NCI-H226 (cell line): ENCODE measurements at places on chromosomes 5 and 9.

GRCh38 chr5:16625096-16625495, 8.3 kb upstream of the RETREG1 start:
- DNase-seq = no peak

DNA sequence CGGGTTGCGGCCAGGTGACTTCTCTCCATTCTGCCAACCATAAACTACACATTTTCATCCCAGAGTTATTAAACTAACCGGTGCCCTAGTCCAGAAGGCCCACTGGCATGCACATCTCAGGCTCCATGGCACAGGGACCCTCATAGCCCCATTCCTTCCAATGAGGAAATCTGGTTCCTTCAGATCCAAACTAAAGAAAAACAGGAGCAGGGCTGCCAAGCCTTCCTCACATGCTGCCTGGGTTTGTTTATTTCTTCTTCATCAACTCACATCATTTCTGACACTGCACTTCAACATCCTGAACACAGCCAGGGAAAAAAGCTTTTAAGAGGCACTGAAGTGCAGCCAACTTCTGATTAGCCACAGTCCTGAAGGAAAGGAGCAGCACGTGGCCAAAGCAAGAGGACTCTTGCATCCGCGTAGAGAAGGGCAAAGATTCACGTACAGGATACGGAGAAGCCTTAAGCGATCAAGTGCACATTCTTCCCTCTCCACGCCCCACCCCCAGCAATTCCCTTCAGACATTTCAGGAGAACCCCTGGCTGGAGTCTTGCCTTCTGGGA, 22.5 kb downstream of the LHFPL2 start:
- DNase-seq = no peak

GRCh38 chr5:116046261-116046660, 14.0 kb downstream of the ARL14EPL start:
- no peak for DNase-seq

GRCh38 chr5:33487236-33487635, 46.5 kb downstream of the TARS1 start:
- no peak for DNase-seq

DNA sequence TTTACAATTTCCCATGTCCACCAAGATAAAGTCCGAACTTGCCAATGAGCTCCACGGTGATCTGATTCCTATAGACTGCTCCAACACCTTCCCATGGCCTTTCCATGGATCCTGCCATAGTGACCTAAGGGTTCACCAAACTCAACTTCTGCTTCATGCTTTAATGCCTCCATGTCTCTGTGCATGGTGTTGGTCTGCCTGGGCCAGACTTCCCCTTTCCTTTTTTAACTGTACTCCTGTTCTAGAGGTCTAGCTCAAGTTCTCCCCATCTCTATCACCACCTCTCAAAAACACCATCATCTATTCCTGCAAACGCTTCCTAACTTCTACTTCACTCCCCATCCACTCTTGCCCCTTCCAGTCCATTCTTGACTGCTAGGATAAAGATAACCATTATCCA, 14.8 kb upstream of the SMARCA2 start:
- no peak for DNase-seq

DNA sequence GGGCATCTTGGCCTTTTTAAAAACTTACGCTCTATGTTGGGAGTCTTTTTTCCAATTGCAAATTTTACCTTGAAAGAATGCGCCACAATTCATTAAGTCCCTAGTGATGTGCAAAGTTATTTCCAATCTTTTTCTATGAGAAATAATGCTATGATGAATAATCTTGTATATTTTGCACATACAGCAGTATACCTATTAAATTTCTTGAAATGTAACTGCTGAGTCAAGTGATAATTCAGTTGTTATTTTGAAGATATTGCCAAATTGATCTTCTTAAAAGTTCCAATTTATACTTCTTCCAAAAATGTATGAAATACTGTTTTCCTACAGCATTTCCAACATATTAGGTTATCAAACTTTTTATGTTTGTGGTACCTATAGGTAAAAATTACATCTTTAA, 92.8 kb upstream of the PPP2R2B start:
- DNase-seq = no peak

GRCh38 chr5:174690271-174690670, 34.1 kb upstream of the MSX2 start:
- no peak for DNase-seq

DNA sequence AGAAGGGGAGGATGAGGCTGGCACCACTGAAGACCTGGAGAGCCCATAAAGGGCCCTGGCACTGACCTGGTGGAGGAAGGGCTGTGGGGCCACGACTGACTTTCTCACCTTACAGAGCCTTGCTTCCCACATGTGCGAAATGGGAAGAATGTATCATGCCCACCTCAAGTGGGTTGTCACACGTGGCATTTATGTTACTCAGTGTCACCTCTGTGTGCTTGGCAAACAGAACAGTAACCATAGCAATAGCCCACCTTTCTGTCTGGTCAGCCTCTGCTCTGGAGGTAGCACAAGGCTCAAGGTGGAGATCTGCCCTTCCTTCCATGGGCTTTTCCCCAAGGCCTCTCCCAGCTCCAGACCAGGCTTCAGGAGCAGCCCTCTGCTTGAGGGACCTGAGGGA, 16.7 kb downstream of the TCF7 start:
- DNase-seq = no peak

DNA sequence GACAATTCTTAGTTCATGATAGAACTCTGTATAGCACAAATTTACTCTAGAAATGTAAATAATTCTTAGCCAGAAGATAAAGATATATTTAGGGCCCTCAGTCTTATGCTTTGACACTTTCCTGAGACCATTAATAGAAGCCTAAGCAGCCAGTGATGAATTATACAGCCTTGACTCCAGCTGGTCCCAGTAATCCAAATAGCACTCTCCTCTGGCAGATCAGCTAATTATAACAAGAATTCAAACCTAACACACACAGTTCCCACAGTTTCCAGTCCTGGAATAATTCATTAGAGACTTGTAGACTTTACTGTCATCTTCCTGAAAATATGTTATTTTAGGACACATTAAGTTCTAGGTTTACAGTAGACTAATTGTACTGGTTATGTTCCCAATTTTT, 50.4 kb downstream of the SHOC1 start:
- DNase-seq = no peak

GRCh38 chr5:147464211-147464610, 45.7 kb downstream of the DPYSL3 start:
- no peak for DNase-seq

- DNase-seq = peak; percentile 45
Measured at GRCh38 chr9:112921549-112921948, 30.9 kb upstream of the SLC46A2 start.

DNA sequence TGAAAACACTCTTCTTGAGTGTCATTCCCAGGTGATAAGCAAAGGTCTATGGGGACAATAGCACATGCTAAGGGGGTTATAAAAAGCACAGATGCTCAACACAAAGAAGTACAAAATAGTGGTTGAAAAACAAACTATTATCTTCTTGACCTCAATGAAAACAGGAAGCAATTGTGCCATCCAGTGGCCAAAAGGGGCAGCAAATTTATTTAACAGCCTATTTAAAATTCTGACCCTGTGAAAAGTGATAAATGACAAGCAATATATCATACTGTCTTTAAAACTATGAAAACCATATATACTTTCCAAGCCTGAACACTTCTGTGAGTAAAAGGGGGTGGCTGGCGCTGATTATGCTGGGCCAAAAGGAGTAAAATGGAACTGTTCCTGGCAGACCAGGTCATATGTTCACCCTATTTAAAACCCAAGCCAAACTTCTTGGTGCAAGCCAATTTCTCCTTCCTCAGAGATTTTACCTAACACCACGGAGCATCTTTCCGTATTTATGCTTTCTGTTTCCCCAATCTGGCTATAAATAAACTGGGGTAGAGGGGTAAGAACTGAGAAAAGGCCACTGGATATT, 29.7 kb downstream of the TEX10 start:
- DNase-seq = peak; percentile 1

DNA sequence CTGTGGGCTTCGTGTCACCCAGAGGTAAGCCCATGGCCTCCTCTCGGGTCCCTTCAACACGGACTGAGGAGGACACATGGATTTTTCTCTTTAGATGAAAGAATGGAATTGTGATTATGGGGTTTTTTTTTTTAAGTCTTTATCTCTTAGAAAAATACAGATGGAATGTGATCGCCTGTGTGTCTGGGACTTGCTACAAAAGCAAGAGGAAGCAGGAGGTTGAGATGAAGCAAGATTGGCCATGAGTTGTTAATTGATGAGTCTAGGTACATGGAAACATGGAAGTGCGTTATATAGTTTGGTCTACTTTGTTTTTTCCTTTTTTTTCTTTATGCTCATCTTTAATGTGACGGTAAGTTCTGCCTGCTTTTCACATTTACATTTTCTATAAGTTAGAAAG, 14.6 kb downstream of the USP20 start:
- DNase-seq = no peak

GRCh38 chr5:138685193-138685745, 68.0 kb upstream of the CTNNA1 start:
- DNase-seq = no peak

DNA sequence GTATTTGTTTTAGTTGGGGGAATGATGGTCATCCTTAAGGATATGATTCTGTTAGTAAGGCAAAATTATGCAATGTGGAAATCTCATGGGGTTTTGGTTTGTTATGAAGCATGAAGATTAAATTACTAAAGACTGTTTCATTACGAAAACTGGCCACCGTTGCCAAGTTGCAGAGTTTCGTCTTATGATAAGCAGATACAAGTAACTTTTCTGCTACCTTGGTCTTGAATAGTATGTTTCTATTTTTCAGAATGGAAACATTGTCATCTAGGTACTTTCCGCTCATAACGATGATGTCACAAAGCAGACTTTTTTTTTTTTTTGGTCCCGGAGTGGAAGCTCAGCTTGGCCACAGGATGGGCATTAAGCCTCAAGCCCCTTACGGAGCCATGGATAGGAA, 4.2 kb downstream of the CCNI2 start:
- no peak for DNase-seq

DNA sequence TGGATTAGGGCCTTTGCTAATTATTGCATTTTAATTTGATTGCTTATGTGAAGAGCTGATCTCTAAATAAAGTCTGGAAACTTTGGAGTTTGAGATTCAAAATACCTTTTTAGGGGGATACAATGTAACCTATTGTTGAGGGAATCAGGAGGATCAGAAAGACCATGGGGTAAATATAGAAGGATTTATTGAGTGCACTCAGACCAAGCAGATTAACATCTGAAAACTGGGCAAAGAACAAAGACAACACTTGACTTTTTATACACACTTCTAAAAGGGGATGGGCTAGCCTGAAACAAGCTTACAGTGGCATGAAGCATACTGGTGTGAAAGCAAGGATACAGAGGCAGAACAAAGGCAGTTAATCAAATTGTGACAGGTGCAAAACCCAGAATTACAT, 174.3 kb downstream of the MRPS30 start:
- DNase-seq = peak; percentile 10

DNA sequence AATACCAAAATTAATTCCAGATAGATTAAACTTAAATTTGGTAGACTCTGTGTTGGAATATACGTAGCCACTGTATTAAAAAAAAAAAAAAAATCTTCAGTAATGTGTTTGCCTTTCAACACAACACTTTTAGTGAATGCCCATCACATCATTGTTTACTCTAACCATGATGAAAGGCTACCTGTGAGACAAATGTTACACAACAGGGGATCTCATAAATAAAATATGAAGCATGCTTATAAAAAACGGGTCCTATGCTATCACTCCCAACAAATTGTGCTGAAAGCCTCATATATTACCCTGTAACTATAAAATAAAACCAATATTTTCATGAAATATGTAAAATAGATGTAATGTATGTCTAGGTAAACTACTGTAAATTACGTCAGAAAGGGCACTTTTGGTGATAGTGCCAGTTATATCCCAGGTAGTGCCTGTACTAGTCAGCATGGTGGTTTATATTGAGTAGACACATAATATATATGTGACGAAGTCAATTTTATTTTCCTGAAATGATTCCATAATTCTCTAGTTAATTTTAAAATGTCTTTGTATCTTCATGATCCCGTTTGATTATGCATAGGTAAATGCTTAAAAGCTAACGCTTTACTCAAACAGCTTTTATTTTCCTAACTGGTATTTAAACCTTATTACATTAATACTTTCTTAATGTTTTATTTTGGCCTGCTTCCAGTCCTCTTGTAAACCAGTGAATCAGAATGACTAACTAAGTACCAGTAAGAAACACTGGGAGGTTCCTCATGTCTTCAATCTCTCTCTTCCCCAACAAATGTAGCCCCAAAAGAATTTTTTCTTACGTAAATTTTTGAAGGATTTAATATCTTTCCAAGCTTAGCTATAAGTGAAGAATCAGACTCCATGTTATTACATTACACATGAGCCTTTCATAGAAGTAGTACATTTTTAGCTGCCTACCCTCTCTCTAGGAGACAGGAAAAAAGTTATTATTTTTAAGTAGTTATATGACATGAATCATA, 420.3 kb downstream of the GABRG2 start:
- no peak for DNase-seq

DNA sequence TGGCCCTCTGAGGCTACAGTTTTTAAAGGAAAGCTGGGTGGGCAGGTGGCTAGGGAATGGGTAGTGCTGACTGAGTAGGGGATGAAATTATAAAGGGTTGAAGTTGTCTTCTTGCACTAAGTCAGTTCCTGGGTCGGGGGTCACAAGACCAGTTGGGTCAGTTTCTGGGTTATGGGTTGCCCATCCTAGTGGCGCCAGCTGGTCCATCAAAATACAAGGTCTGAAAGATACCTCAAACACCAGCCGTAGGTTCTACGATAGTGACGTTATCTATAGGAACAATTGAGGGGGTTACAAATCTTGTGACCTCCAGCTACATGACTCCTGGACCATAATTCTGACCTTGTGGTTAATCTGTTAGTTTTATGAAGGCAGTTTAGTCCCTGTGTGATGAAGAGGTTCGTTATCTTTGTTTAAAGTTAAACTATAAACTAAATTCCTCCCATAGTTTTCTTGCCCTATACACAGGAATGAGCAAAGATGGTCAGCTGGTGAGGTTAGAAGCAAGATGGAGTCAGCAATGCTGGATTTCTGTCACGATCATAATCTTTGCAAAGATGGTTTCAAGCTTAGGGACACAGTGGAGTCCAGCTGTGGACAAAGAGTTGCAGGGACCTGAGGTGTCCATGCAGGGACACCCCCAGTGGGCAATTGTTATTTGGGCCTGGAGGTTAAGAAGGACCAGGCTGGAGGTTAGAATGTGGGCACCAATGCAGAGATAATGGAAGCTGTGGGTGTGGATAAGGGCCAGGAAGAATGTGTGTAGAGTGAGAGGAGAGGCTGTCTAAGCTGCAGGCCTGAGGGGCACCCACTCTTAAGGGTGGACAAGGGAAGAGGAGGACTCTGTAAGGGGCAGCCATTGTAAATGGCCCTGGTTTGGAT, 14.0 kb upstream of the CREBRF start:
- DNase-seq = no peak

GRCh38 chr9:37905776-37906175, 1.8 kb upstream of the SLC25A51 start:
- no peak for DNase-seq

DNA sequence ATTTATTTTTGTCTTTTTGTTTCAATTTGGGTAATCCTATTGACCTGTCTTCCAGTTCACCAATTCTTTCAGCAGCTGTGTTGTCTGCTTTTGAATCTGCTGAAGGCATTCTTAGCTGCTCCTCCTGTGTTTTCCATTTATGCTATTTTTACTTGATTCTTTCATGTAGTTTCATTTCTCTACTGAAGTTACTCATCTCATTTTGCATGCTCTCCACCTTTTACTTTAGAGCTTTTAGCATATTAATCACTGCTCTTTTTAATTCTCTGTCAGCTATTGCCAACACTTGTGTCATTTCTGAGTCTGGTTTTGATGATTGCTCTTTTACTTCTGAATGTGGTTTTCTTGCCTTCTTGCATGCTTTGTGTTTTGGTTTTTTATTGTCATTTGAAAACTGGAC, 496.0 kb upstream of the CLINT1 start:
- DNase-seq = no peak
